ENCODE measurements at places on chromosomes 5 and 9. TPM values are rescaled to one million over a fixed set of nuclear protein-coding genes. Genes with fewer than 3 reads are reported as not detected.

GRCh38 chr9:71895117-71895516, 15.9 kb downstream of the ABHD17B start:
- H3K4me1 ChIP-seq: no peaks in the 10 kb centered on the region
- DNase-seq: peak; percentile 21
- H3K27ac ChIP-seq: no peak overlapping the region

DNA sequence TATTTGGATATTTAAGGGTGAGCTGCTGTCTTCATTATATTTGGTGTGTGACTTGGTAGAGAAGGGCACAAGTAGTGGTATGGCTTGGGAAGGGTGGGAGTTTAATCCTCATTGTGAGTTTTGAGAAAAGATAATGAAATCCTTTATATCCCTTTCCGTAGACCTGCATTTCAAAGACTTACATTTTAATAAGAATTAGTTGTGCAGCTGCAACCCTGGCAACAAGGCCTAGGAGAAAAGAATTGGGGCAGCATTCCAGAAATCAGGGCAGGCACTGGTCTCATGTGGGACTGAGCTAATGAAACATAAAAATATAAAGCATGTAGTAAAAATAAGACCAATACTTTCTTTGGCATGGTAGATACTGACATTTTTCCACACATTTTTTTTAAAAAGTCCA, 60.5 kb downstream of the CDC42SE2 start:
- no peak for DNase-seq
- no peak overlapping the region for H3K4me3 ChIP-seq
- H3K4me1 ChIP-seq: no peaks in the 10 kb centered on the region
- H3K27me3 ChIP-seq: no peaks in the 10 kb centered on the region

TXNDC8 gene
- not detected for total RNA-seq

DNA sequence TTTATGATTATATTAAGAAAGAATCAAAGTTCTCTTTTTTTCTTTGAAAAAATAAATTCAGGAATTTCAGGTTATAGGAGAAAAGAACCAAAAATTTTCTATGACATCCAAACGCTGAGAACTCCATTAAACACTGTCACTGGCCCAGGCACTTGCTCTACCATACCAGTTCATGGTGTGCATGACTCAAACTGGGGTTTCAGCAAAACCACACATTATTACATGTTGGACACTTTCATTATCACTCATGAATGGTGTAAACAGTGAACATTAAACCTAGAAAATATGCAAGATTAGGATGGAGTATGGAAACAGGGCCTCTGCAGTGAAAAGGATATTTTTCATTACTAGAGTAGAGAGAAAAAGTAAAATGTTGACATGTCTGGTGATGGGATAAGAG, 369.9 kb upstream of the FAM174A start:
- no peaks in the 10 kb centered on the region for H3K27me3 ChIP-seq
- H3K36me3 ChIP-seq: no peaks in the 10 kb centered on the region
- DNase-seq: no peak
- H3K4me1 ChIP-seq: no peaks in the 10 kb centered on the region

DNA sequence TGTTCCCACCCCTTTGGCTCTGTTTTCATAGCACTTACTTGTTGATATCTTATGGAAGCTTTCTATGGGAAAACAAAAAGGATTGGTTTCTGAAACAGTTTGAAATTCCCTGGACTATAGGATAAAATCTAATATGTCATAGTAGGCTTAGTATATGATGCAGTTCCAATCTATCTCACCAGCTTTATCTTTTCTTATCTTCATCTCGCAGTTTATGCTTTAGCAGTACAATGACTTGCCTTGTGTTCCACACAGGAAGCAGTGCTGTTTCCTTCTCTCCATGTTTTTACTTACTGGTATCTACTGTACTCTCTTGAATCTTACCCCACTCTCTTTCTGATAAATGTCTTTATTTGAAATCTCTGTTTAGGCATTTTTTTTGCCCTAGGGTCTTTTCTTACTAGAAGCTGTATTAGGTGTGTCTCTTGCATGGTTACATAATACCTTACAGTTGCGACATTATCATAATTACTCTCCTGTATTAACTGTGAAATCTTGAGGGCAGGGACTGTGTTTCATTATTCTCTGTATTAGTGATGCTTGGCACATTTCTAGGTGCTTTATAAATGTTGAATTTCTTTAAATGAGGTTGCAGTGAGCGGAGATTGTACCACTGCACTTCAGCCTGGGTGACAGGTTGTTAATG, 76.3 kb downstream of the FOCAD start:
- H3K36me3 ChIP-seq: peaks cover 13% of the 10 kb centered on the region
- no peak for DNase-seq
- no peaks in the 10 kb centered on the region for H3K4me1 ChIP-seq

DNA sequence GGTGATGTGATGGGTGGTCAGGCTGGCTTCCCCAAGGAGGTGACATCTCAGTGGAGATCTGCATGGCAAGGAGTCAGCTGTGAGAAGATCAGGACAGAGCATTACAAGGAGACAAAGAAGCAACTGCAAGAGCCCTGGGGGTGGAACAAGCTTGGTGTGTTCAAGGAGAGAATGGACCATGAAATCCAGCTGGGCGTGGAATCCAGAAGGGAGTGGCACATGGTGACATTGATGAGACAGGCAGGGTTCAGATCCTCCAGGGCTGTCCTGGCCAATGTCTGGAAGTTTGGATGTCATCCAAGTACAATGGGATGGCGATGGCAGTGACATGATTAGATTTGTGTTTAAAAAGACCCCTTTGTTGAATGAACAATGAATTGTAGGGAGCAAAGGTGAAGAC, 175.6 kb downstream of the MACROH2A1 start:
- H3K4me3 ChIP-seq: no peak overlapping the region
- H3K27ac ChIP-seq: no peak overlapping the region
- H3K4me1 ChIP-seq: no peaks in the 10 kb centered on the region
- no peaks in the 10 kb centered on the region for H3K36me3 ChIP-seq
- no peak for DNase-seq

- no peaks in the 10 kb centered on the region for H3K4me1 ChIP-seq
- no peak overlapping the region for H3K27ac ChIP-seq
- no peak for DNase-seq
These were observed 80.9 kb downstream of the THBS4 start for GRCh38 chr5:80116000-80116399.

DNA sequence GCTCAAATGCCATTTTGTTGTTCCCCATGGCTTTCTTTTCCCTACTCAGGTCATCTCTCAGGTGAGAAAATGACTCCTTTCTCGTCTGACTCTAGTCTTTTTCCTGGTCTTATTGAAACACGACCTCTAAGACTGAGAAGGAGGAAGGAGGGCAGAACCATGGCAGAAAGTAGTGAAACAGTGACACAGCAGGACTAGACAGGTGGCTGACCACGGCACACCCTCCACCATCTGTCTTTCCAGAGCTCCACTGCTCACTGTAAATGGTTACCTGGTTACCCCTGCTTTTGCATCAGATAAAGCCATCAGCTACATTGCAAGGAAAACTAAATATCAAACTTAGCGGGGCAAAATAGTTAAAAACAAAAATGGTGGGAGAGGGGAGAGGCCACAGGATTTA, 30.9 kb downstream of the NR4A3 start:
- no peak for DNase-seq
- H3K27ac ChIP-seq: no peak overlapping the region
- H3K4me1 ChIP-seq: peaks cover 5% of the 10 kb centered on the region
- no peaks in the 10 kb centered on the region for H3K27me3 ChIP-seq
- no peak overlapping the region for H3K4me3 ChIP-seq

GRCh38 chr5:83957188-83957587, 236.5 kb upstream of the HAPLN1 start:
- peaks cover 35% of the 10 kb centered on the region for H3K4me1 ChIP-seq
- DNase-seq: no peak
- peak overlapping the region; percentile 79 for H3K27ac ChIP-seq
- peaks cover 3% of the 10 kb centered on the region for H3K36me3 ChIP-seq
- no peaks in the 10 kb centered on the region for H3K27me3 ChIP-seq

CTNND2 gene
- not detected for total RNA-seq

PPP2R2B gene
- under 0.01 TPM for total RNA-seq

TLX3 gene
- total RNA-seq: not detected

DNA sequence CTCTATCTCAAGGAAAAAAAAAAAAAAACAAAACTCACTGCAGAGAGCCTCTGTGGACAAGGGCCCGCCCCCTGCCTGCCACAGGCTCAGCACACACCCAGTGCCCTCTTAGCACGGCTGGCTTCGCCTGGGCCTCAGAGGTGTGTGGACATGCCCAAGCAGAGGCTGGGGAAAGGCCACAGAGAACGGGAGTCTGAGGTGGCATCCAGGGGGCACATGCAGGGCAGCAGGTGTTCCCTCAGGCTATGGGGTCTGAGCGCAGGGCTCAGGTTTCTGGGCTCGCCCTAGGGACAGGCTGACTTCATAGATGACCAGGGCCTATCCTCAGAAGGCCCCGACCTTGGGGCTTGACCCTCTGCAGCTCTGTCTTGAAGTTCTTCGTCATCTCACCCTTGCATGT, 138.7 kb downstream of the ZNF354C start:
- no peaks in the 10 kb centered on the region for H3K27me3 ChIP-seq
- peak; percentile 69 for DNase-seq
- peaks cover 13% of the 10 kb centered on the region for H3K36me3 ChIP-seq
- H3K4me1 ChIP-seq: no peaks in the 10 kb centered on the region
- no peak overlapping the region for H3K27ac ChIP-seq
- H3K4me3 ChIP-seq: no peak overlapping the region

DNA sequence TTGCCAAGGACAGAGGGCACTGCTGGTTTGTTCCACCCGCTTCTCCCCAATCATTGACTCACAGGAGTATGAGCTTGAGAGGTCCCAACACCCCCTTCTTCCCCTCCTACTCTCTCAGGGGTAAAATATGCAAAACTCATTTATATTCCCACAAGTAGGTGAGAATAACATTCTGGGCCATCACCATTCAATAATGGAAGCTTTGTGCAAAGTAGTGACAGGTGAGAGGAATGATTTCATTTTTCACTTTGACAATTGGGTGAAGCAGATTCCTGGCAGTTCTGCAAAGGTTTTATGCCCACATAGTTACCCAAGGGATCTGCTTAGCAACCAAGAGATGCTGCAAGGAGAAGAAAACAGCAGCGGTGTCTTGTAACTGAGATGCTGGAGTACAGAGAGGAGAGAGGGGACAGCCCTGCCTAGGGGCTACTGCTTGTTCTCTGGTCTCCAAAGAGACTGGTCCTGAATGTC, 137.6 kb downstream of the CMYA5 start:
- no peak for DNase-seq
- no peaks in the 10 kb centered on the region for H3K36me3 ChIP-seq
- H3K27me3 ChIP-seq: peaks cover 15% of the 10 kb centered on the region

GRCh38 chr9:87389936-87390335, 107.7 kb upstream of the DAPK1 start:
- peaks cover 15% of the 10 kb centered on the region for H3K27me3 ChIP-seq
- H3K36me3 ChIP-seq: no peaks in the 10 kb centered on the region

DNA sequence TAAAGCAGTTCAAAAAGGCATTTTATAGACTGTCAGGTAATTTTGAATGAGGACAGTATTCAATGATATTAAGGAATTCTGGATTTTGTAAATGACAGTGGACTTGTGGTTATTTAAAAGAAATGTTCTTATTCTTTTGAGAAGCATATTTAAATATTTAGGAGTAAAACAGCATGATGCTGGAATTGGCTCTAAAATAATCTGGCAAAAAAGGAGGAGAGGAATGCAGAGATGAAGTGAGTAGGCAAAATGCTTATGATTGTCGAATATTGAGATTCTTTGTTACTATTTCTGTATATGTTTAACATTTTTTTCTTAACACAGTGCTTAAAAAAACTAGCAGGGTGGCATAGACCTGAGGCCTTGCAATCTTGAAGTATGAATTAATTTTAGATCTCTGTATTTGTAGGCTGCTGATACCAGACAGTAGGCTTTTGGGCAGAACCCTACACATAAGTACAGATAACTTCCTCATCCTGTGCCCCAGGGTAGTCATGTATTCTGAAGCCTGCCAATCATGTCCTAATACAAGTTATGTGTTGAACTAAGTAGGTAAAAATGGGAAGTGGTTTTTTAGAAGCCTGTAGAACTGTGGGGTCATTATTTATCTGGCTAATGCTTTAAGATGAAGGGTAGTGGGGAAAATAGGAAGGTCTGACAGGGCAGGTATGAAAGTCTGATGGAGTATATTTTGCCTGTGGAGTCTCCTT, 9.4 kb downstream of the CD180 start:
- no peak overlapping the region for H3K4me3 ChIP-seq
- no peaks in the 10 kb centered on the region for H3K27me3 ChIP-seq

DNA sequence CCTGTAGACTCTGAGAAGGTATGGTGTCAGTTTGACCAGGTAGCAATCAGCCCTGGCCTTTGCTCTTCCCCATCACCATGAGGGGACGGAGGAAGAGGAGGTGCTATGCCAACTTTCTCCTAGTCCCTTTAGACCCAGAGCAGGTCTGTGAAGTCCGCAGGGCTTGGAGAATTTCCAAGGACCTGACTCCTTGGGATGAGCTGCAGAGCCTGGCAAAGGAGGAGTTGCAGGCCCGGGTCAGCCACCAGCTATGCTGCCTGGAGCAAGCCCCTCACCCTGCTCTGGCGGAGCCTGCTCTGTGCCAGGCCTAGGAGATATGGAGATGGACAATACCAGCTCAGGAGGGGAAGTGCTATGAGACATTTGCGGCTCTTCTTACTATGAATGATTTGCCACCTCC, 188.3 kb downstream of the CDK5RAP2 start:
- peaks cover 44% of the 10 kb centered on the region for H3K4me1 ChIP-seq
- peaks cover 69% of the 10 kb centered on the region for H3K36me3 ChIP-seq
- no peak overlapping the region for H3K27ac ChIP-seq
- no peak overlapping the region for H3K4me3 ChIP-seq
- no peaks in the 10 kb centered on the region for H3K27me3 ChIP-seq

FCHO2 gene
- 29.2 TPM for total RNA-seq

CARTPT gene
- not detected for total RNA-seq

MLANA gene
- total RNA-seq: under 0.01 TPM

TAF11L10 gene
- not detected for total RNA-seq

DNA sequence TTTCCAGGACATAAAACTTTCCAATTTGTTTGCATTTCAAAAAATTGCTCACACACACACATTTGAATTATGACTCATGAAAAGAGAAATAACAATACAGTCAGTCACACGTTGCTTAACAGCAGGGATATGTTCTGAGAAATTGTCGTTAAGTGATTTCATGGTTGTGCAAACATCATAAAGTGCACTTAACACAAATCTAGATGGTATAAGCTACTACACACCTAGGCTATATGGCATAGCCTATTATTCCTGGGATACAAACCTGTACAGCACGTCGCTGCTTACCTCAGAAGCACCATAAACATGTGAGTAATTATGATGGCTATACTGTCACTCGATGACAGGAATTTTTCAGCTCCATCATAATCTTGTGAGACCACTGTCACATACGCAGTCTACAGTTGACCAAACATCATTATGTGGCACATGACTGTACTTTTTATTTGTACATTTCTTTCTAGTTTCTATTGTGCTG, 378.2 kb downstream of the ACTL7B start:
- DNase-seq: no peak
- H3K27ac ChIP-seq: peak overlapping the region; percentile 100
- H3K36me3 ChIP-seq: no peaks in the 10 kb centered on the region
- H3K4me1 ChIP-seq: peaks cover 56% of the 10 kb centered on the region

CSNK1G3 gene
- 91.2 TPM for total RNA-seq

- H3K4me1 ChIP-seq: no peaks in the 10 kb centered on the region
- no peaks in the 10 kb centered on the region for H3K27me3 ChIP-seq
- H3K4me3 ChIP-seq: no peak overlapping the region
These were observed 194.0 kb downstream of the CRB2 start for GRCh38 chr9:123550012-123550411.

RNF145 gene
- 37.7 TPM for total RNA-seq
